ENCODE measurements at places on chromosomes 7 and 10.

DNA sequence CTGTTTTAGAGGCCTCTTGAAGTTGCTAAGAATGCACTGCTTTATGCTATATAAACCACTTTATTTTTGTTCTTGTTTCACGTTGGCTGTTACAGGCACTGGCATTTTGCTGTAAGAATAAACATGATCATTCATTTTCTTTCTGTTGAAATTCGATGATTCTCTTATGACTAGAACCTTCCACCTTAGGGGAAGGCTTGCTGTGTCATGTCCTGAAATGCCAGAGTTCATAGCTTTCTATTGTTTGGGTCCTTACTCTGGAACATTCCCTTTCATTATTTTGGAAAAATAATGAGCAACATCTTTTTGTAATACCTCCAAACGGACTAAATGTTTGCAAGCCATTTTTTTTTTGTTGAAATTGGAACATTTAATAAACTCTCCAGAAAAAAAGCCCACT is 495.1 kb upstream of the POT1 start:
- no peak for DNase-seq

DNA sequence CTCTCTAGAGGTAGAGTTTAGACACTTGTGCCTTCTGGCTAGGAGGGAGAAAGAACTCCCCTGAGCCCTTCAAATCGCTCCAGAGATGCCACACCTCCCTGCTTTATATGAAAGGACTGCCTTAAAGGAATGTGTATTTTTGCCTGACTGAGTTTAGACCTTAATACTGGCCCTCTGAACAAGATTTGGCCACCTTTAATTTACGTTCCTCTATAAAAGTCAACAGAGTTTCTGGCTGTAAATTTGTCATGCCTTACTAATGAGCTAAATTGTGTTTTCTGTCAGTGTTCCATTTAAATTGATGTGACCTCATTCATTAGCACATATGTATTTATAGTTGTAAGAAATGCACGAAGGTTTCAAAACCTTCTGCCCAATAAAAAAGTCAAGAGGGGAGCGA is 48.0 kb downstream of the SEMA3C start:
- no peak for DNase-seq

DNA sequence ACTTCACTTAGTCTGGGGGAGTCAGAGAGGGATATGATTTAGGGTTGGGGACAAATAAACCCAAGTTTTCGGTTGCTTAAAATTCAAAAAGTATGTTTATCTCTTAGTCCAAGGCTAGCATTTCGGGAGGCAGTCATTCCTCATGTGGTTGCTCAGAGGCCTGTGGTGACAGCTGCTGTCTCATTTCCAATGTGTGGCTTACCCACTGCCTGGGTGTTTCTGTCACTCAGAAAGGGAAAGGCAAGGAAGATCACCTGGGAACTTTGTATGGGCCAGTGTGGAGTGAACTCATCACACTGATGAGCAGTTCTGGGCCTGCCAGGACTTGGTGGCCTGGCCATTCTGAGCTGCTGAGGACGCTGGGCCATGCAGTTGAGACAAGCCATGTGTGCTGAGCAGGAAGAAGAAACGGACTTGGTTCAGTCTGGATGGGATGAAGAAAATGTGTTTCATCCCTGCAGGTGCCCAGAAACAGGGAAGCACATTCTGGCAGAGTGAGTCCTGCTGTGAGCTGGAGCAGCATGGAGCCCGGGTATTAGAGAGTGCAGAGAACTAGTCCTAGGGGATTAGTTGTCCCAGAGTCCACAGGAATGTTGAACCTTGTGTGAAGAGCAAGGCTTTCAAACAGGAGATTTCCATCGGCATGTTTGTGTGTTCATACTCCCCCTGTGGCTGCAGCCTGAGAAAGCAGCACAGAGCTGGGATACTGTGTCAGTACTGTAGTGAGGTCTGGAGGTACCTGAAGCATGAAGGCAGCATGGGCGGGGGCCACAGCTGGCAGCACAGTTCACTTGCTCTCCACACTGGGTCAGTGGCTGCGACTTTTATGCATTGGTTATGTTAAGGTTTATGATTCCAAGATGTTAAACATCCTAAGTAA is 211.1 kb upstream of the IGFBP3 start:
- DNase-seq, result no peak

DNA sequence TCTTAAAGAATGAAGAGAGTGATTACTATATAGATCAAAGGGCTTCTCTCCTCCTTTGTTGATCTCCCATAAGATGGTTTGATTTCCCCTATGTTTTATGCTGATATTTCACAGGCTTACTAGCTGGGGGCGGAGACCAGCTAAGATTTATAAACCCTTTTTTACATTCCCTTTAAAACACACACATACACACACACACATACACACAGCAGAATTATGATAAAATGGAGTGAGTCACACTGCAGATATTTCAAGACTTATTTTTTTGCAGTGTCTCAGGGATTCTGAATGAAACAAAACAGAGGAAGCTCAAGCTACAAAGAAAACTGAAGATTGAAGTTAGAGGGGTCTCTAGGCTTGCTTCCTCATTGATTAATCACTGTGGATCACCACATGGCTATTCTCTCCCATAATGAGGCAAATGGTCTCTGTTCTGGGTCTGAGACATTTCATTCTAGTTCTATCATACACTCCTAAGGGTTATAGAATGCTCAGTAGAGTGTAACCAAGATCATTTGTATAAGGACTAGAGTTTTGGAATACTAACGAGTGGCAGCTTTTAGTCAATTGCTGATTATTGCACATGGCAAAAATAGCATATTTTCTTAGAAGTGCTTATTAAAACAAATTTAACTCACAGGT is 18.6 kb downstream of the INA start:
- no peak for DNase-seq

DNA sequence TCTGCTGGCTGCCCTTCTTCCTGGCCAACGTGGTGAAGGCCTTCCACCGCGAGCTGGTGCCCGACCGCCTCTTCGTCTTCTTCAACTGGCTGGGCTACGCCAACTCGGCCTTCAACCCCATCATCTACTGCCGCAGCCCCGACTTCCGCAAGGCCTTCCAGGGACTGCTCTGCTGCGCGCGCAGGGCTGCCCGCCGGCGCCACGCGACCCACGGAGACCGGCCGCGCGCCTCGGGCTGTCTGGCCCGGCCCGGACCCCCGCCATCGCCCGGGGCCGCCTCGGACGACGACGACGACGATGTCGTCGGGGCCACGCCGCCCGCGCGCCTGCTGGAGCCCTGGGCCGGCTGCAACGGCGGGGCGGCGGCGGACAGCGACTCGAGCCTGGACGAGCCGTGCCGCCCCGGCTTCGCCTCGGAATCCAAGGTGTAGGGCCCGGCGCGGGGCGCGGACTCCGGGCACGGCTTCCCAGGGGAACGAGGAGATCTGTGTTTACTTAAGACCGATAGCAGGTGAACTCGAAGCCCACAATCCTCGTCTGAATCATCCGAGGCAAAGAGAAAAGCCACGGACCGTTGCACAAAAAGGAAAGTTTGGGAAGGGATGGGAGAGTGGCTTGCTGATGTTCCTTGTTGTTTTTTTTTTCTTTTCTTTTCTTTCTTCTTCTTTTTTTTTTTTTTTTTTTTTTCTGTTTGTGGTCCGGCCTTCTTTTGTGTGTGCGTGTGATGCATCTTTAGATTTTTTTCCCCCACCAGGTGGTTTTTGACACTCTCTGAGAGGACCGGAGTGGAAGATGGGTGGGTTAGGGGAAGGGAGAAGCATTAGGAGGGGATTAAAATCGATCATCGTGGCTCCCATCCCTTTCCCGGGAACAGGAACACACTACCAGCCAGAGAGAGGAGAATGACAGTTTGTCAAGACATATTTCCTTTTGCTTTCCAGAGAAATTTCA is 1.7 kb downstream of the ADRB1 start:
- DNase-seq, result no peak

GRCh38 chr10:15588151-15588550 is 131.6 kb downstream of the ITGA8 start:
- no peak for DNase-seq

DNA sequence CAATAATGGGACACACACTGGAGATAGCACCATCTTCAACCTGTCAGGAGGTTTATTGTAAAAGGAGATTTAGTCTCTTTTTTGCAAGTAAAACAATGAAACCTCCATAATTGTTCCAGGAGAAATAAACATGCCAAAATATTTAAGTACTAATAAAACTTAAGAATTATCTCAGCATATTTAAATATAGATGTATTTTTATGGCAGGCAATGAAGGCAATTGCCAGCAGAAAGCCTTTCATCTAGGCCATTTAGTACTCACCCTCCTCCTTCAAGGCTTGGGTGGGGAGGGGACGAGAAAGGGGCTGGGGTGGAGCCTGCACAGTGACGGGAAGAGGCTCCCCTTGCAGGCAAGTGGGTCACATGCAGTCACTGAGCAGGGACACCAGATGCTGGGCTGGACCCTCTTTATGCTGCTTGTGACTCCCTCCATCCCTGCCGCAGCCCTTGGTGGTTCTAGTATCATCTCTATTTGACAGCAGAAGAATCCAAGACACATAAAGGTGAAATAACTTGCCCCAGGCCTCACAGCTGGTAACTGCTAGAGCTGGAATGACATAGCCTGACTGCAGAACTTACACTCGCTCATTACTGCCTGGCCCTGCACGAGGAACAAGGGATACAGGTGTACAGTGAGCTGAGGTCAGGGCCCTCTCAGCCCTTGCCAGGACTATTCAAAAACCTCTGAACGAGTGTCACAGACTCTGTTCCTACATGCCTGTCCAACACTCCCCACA is 449.5 kb upstream of the ZMIZ1 start:
- DNase-seq, result no peak

DNA sequence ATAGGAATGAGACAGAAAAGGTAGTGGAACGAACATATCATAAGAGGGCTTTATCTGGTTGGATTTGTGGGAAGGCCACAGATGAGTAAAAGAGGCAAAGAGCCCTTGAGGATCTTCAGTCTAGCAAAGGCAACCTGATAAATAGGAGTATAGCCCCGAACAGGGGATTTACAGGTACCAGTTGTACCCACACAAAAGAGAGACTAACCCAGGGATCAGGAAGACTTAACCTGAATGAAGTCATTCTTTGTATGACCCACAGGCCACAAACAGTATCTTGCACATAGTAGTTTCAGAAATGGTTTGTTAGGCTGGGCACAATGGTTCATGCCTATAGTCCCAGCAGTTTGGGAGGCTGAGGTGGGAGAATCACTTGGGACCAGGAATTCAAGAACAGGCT is 208.2 kb downstream of the ARHGAP21 start:
- DNase-seq, result no peak

GRCh38 chr10:27638071-27638750 is 107.4 kb downstream of the MKX start:
- DNase-seq, result no peak

- DNase-seq, result no peak
Observed at GRCh38 chr7:30136117-30136731, 1.4 kb downstream of the MTURN start.

DNA sequence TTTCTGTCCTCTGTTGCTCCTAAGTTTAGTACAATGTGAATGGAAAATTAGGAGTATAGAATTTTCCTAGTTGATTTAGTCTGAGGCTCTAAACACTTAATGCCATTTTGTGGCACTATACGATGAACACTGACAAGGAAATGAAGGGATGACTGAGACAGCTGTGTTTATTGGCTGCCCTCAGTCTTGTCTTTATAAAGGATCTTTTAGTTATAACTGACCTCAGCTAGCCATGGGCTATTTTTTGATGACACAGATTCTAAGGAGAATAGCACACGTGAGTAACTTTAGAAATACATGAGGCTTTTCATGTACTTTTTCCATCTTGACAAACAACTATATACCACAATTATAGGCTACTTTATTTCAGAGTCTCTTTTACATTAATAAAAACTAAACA is 113.7 kb downstream of the PRKG1 start:
- no peak for DNase-seq

- DNase-seq, result no peak
Observed at GRCh38 chr7:159036916-159037605, 107.6 kb downstream of the VIPR2 start.

GRCh38 chr7:148753224-148753623 is 54.5 kb downstream of the CUL1 start:
- no peak for DNase-seq

GRCh38 chr7:121355574-121355973 is 26.8 kb downstream of the WNT16 start:
- no peak for DNase-seq

DNA sequence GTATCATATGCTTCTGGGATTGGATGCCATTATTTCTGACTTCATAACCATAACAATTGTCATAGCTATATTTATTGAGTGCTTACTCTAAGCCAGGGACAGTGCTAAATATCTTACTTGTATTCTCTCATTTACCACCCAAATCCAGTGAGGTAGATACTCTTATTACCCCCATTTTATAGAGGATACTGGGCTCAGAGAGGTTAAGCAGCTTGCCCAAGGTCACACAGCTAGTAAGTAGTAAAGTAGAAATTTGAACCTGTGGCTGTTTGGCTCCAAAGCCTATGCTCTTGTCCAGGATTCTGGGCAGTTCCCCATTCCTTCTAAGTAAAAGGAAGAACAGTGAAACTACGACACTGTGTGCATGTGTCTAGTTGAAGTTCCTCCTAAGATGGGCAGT is 56.5 kb downstream of the COL13A1 start:
- no peak for DNase-seq

GRCh38 chr7:157459966-157460365 is 123.2 kb downstream of the DNAJB6 start:
- DNase-seq, result no peak

- peak; percentile 79 for DNase-seq
Observed at GRCh38 chr7:22577470-22578001, 77.5 kb upstream of the STEAP1B start.

- DNase-seq, result no peak
Observed at GRCh38 chr7:767941-768731, 41.1 kb upstream of the PRKAR1B start.

- no peak for DNase-seq
Observed at GRCh38 chr7:112286250-112287086, 80.0 kb downstream of the ZNF277 start.

- no peak for DNase-seq
Observed at GRCh38 chr7:155558961-155559360, 12.6 kb upstream of the CNPY1 start.

DNA sequence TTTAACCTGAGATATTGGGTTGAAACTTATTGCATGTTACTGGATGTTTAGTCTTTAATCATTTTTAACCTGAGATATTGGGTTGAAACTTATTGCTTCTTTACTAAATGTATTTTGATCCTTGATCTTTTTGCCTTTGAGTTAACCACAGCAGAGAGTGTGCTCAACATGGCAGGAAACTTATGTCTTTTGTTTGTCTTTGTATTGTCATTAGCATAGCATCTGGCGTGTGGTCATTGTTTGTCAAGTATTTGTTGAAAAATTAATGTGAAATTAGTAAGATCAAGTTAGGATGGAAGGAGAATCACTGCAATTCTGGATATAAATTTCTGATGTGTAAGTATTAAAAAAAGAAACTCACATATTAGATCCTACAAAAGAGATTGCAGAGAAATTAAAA is 8.2 kb downstream of the MRC1 start:
- DNase-seq, result no peak

- no peak for DNase-seq
Observed at GRCh38 chr10:35493196-35494118, 111.7 kb upstream of the GJD4 start.

DNA sequence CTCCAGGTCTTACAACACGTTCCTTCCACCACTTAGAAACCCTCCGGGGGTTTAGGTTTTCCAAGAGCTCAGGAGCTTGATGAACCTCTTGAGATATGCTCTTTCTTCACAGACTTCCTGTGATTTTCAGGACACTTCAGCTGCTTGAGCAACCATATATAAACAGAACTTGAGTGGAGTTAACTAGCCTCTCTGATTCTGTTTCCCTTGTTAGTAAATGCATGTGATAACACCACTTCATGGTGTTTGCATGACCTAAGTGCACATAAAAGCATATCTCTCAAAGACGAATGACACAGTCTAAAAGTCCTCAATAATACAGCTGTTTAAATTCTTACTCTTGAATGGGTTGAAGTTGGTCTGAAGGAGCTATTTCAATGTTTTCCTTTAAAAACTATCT is 9.9 kb downstream of the PRR15 start:
- no peak for DNase-seq
